ENCODE measurements at places on chromosomes 16 and 17.
A peak's percentile ranks its signal among the peaks of the same experiment; 100 is the strongest.

DNA sequence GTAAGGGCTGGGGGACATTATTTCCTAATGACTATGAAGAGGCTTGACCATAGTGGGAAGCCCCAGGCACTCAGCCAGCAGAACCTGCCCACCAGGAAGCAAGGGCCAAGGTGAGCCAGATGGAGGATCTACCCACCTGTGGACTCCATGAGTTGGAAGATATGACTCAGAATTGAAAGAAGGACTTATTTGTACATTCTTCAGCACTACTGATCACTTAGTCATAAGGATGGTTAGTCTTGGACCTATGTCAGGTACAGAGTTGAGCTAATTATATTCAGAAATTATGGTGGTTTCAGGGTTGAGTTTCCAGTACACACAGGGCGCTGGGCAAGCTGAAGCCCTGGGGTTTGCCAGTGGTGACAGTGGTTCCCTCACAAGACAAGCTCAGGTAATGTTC lies 24.0 kb upstream of the GRIN2A start:
- no peak for DNase-seq

GRCh38 chr17:80795754-80796153 lies 195.9 kb upstream of the CHMP6 start:
- DNase-seq, result no peak

DNA sequence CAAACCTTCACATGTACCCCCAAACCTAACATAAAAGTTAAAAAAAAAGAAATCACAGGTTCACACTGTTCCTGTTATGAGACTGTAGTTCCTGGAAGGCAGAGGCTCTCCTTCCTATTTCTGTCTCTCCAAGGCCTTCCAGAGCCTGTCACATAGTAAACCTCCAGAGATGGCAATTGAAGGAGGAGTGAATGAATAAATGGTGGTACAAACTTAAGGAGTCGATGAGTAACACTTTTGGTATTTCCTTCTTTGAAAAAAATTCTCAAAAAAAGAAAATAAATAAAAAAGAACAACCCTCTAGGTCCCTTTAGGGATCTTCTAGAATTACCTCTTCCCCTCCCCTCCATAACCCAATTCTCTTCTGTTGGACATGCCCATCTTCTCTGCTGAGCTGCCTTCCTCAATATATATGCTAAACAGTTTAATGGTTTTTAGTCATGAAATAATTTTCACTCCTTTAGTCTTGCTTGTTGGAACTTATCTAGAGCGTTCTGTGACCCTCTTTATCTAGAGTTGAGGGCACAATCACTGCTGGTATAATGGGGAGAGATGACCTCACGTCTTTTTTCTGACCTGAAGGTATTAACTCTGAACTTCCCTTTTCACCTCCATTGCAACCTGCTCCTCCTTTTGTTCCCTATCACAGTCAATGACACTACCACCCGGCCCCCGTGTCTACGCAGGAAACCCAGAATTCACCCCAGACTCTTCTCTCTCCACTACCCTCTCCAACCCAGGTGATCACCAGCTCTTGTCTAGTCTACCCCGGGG lies 1.7 kb upstream of the TAF15 start:
- no peak for DNase-seq

- DNase-seq, result no peak
These were observed 172.3 kb upstream of the IRX6 start for GRCh38 chr16:55151561-55152305.

GRCh38 chr16:55470533-55471371 lies 8.2 kb upstream of the MMP2 start:
- DNase-seq, result no peak

DNA sequence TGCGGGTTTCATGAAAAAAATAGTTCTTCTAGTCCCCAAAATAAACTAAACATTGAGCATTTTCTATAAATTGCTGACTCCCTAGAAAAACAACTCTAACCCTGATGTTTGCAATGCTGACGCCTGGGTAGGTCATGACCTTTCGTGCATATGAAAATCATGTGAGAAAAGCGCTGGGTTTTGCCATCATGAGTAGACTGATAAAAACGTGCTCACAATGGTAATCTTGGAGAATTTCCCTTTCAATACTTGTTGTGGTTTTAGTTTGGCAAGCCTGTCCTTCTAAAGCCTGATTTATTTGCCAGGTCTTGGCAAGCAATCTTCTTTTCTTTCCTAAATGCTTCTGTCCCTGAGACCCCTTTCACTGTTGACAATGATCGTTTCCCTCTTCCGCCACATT lies 4.0 kb upstream of the CLEC10A start:
- no peak for DNase-seq

DNA sequence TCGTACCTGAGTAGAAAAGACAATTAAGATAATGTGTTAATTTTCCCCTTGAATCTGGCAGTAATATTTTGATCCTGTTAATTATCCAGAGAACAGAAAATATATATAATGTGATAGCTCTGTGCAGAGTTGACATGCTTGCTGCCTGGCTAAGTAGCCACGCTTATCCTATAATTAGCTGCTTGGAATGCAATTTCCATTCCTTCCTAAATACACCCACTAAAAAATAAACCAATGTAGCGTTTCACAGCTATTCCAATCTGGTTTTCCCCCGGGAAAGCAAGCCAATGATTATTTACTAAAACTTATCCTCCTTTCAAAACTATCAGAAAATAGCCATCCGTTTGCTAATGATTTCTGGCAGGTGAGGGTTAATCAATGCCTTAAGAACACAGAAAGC lies 134.5 kb upstream of the IRX5 start:
- no peak for DNase-seq

- DNase-seq, result no peak
These were observed 216.7 kb downstream of the SHISA9 start for GRCh38 chr16:13118091-13118490.

DNA sequence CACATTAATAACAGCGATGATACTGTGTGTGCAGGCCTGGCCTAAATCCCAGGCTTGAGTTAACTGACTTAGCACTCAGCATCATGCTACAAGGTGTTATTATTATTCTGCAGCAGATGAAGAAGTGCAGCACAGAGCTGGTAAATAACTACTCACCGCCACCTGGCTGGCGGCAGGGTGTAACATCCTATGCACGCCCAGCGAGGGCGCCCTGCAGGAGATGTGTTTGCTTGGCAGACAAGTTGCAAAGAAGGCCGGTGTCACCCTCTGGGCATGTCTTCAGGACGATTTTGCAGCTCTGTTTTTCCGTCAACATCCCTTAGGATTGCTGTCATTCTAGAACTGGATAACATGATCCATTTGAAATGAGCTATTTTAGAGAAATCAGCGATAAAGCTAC lies 30.1 kb downstream of the DNAH9 start:
- DNase-seq, result no peak

DNA sequence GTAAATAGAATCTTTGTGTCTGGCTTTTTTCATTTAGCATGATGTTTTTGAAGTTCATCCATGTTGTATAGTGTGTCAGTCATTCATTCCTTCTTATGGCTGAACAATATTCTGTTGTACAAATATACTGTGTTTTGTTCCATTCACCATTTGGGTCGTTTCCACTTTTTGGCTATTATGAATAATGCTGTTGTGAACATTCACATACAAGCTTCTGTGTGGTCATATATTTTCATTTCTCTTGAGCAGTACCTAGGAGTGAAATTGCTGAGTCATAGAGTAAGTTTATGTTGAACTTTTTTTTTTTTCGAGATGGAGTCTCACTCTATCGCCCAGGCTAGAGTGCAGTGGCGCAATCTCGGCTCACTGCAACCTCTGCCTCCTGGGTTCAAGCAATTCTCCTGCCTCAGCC lies 32.3 kb upstream of the TAOK1 start:
- no peak for DNase-seq

- DNase-seq, result no peak
These were observed 266.0 kb upstream of the SDK2 start for GRCh38 chr17:73910206-73910605.

DNA sequence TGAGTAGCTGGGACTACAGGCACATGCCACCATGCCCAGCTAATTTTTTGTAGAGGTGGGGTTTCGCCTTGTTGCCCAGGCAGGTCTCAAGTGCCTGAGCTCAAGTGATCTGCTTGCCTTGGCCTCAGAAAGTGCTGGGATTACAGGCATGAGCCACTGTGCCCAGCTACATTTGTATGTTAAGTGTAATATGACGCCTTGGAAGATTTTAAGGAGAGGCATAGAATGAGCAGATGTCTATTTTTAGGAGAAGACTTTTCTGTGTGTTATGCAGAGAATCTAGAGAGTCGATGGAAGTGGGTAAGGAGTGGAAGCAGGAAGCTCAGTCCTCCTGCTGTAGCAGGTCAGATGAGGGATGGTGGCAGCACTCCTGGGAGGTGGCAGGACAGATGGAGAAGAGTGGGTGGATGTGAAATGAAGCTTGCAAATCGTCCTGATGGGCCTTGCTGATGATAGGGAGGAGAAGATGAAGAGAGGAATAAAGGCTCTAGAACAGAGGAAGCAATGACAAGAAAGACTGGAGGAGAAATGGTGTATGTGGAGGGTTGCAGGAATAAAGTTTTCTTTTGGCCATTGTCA lies 125.3 kb downstream of the SHISA6 start:
- no peak for DNase-seq

DNA sequence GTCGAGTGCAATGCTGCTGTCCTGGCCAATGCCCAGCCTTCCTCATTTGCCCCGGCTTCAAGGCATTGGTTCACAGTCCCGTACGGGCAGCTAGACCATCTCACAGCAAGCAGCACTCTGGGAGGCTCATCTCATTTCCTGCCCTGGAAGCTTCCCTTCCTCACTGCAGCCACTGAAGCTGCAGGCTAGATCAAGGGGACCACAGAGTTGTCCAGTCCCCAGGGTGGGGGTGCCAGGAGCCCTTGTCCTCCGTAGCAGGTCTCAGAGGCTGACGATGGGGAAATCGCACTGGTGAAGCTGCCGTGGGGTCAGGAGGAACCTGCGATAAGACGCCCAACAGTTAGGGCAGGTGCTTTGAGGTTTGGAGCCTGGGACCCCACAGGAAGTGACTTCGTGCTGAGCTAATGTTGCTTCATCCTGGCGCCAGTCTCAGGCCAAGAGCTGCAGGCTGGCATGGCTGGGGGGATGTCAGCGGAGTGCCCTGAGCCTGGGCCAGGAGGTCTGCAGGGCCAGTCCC lies at the start of gene SPNS3:
Gene SPNS3 (plus strand): TSS at position 426 of the 517 bp plus-strand sequence. CDS start 28 bp downstream, at position 454.
- DNase-seq, result peak; percentile 10

DNA sequence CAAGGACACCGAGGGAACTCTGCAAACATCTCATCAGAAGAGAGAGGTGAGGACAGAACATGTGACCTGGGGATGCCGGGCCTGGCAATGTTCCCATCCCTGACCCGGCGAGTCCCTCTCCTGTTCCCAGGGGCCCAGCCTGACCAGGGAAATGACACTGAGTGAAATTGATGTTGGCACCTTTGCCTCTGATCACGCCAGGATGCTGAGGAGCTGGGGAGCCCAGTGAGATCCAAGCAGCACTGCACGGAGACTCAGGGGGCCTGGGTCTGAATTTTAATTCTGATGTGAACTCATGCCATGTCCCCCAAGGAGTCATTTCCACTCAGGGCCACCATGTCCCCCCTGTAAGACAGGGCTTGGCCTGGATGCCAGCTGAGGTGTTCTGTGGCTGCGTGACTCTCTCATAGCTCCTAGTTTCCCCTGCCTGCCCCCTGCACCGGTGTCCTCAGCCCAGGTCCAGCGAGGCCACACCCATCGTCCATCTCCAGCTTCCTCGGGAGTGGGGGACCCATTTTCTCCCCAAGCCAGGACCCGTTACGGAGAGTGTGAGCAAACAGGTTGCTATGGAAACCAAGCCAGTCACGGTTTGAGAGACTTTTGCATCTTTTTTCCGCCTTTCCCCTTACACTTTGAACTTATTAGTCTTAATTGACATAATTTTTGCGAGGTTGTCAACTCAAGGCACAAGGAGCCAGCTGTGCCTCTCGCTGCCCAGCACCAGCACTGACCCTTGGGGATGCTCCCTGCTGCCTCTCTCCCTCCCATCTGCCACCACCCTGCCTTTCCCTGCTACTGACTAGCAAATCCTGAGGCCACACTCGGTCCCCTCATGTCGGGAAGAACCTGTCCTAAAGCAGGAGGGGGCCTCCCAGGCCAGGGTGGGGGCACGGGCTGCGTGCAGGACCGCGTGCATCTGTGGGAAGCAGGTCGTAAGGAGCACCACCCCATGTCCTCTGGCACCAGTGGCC lies 150.0 kb downstream of the SDK2 start:
- no peak for DNase-seq

GRCh38 chr17:48792033-48792798 lies 24.8 kb downstream of the TTLL6 start:
- DNase-seq, result no peak

DNA sequence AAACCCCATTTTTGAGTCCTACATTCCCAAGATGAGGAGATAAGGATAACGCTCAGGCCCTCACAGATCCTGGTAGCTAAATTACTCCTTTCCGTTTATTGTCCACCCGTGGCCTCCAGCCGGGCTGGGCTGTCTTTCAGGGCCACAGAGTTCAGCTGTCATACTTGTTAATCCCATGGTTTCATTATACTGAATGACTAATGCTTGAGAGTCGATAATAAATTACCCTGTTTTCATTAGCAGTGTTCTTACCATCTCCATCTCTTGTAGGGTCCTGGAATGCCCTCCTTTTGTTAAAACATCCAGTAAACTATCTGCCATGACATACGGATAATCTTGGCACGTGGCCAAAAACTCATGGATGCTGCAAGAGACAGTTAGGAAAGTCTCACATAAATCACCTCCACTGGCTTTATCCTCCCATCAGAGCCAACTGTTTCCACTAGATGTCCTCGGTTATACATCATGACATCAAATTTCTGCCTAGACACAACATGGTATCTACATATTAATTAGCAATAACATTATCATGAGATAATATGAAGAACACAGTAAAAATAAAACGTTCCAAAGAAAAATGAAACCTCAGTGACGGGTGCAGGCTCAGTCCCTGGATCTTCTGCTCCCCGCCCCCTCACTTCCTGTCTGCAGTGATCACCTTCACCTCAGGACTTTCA lies 45.3 kb downstream of the BRD7 start:
- DNase-seq, result no peak

- no peak for DNase-seq
These were observed 168.9 kb downstream of the GRIN2A start for GRCh38 chr16:10013364-10013763.

DNA sequence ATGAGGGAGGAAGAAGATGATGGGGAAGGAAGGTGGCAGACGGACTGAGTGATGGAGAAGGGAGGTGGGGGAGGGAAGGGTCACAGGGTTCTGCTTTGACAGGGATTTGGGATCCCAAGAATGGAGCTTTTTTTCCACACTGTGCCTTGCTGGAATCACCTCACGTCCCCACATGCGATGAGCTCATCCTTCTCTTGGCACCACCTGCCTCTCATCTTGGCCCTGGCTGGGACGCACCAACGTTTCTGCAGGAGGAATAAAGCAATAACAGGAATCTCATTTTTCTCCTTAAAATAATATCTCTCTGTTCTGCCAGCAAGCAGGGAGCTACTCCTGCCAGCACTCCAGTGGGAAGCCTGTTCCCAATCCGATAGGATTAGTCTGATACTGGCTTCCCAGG lies 47.8 kb downstream of the MEOX1 start:
- no peak for DNase-seq

DNA sequence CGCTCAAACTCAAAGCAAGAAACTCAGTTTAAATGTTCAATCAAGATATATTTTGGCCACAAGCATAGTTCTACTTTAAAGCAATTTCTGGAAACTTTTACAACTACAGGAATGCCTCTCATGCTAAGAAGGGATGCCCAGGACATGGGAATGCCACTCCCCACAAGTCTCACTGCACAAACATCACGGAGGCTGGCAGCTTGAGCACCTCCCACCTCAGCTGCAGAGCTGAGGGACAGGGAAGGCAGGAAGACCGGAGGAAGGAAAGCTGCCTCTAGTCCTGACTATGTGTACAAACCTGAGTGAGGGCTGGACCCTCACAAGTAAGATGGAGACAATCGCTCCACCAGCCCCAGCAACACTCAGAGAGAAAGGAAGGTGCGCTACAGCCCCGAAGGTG lies 5.3 kb downstream of the AXIN1 start:
- DNase-seq, result no peak
